NCI-H1105 treated with DMSO at 0.1 percent for 48 hours (cell line): ENCODE measurements at places on chromosomes 16 and 17.

GRCh38 chr16:57617604-57618111 is 10.8 kb upstream of the ADGRG1 start:
- DNase-seq, result no peak

DNA sequence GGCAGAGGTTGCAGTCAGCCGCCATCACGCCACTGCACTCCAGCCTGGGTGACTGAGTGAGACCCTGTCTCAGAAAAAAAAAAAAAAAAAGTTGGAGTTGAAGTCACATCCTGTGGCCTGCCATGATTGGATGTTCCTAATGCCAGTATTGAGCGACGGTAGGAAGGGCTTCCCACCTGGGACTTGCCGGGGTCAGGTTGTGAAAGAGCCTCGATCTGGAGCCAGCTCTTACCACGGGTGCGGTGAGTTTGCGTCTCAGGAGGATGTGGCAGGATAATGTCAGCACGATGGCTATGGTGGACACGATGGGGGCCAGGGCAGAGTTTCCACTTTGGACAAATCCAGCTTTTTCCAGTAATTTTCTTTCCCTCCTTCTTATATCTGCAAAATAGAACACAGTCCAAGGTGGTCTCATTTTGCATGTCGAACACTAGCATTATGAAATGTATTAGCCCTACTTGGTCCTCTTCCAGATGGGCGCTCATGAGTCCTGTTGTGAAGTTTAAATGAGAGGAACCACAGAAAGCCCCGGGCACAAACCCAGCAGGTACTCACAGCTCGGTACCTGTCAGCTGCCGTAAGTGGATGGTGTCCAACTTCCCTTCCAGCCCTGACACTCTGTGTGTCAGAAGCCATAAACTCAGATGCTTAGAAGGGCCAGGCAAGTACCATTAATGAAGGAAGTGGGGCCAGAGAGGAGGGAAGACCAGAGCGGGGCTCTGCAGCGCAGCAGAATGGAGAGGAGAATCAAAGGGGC is 22.2 kb downstream of the ABCC12 start:
- no peak for DNase-seq

DNA sequence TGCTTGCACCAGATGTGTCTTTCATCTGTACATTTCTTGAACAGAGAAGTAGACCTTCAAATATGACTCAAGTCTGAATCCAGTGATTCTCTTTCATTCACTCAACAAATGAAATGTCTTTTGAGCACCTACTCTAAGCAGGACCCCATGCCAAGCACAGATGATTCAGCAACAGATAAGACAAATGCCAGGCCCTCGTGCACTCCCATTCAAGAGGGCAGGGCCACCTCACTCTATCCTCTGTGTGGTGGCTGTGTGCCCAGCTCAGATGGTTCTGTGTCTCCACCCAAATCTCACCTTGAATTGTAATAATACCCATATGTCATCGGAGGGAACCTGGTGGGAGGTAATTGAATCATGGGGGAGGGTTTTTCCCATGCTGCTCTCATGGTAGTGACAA is 74.1 kb upstream of the NKD1 start:
- DNase-seq, result no peak

DNA sequence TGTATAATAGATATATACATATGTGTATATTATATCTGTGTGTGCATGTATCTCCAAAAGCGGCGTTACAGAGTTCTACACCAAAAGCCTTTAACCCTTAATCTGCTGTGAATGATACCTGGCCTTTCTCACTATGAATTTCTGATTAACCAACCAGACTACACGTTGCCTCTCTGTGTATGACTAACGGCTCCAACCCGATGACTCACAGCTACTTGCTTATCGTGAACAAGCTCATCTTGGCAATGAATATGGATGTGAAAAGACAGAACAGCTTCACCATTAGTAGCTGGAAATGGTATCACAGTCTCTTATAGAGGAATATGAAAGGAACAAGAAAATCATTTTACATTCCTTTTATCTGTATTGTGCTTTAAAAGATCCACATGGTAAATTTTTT is 23.8 kb upstream of the ARHGAP44 start:
- no peak for DNase-seq

- no peak for DNase-seq
Observed at GRCh38 chr17:82534401-82534812, 14.9 kb downstream of the FOXK2 start.
